ENCODE measurements at places on chromosomes 16 and 17. TPM values are rescaled to one million over a fixed set of nuclear protein-coding genes. Genes with fewer than 3 reads are reported as not detected.
A peak's percentile ranks its signal among the peaks of the same experiment; 100 is the strongest.

DNA sequence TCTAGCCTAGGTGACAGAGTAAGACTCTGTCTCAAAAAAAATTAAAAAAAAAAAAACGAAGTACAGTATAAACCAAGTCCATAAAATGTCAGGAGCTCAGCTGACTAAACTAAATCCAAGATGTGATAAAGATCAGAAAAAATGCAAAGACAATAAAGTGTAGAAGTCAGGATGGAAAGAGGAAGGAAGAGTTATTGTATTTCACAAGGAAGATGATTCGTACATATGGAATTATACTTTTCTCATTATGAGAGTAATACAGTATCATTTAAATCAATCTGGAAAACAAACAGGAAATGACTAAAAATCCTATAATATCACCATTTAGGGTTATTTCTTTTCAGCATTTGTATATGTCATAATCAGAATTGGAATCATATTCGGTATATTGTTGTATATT lies 11.4 kb upstream of the APOH start:
- no peak overlapping the region for H3K27ac ChIP-seq
- no peaks in the 10 kb centered on the region for H3K4me1 ChIP-seq
- no peaks in the 10 kb centered on the region for H3K36me3 ChIP-seq
- no peak overlapping the region for H3K4me3 ChIP-seq

GRCh38 chr17:77164483-77165091 lies 23.8 kb downstream of the SEC14L1 start:
- peaks cover 55% of the 10 kb centered on the region for H3K4me1 ChIP-seq
- DNase-seq = no peak
- peak overlapping the region; percentile 82 for H3K27ac ChIP-seq

GRCh38 chr16:48820379-48820778 lies 210.4 kb upstream of the N4BP1 start:
- H3K4me1 ChIP-seq = no peaks in the 10 kb centered on the region
- H3K36me3 ChIP-seq = no peaks in the 10 kb centered on the region
- H3K27ac ChIP-seq = no peak overlapping the region
- no peaks in the 10 kb centered on the region for H3K27me3 ChIP-seq
- DNase-seq = no peak

- H3K4me1 ChIP-seq = peaks cover 39% of the 10 kb centered on the region
- no peak overlapping the region for H3K27ac ChIP-seq
- H3K27me3 ChIP-seq = no peaks in the 10 kb centered on the region
- no peak for DNase-seq
- H3K36me3 ChIP-seq = no peaks in the 10 kb centered on the region
- no peak overlapping the region for H3K4me3 ChIP-seq
Measured at GRCh38 chr17:81331527-81332043, 36.5 kb upstream of the SLC38A10 start.

DNA sequence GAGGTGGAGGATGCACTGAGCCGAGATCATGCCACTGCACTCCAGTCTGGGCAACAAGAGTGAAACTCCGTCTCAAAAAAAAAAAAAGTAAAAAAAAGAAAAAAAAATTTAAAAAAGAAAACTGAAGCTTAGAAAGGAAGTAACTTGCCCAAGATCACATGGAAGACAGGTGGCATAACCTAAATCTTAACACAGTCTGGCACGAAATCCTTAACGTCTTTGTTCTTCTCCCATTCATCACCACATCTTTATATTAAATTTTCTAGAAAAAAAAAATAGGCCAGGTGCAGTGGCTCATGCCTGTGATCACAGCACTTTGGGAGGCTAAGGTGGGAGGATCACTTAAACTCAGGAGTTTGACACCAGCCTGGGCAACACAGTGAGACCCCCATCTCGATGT lies 9.3 kb downstream of the WDR59 start:
- H3K27me3 ChIP-seq = no peaks in the 10 kb centered on the region
- no peaks in the 10 kb centered on the region for H3K4me1 ChIP-seq
- H3K4me3 ChIP-seq = no peak overlapping the region
- H3K27ac ChIP-seq = no peak overlapping the region
- no peak for DNase-seq

DNA sequence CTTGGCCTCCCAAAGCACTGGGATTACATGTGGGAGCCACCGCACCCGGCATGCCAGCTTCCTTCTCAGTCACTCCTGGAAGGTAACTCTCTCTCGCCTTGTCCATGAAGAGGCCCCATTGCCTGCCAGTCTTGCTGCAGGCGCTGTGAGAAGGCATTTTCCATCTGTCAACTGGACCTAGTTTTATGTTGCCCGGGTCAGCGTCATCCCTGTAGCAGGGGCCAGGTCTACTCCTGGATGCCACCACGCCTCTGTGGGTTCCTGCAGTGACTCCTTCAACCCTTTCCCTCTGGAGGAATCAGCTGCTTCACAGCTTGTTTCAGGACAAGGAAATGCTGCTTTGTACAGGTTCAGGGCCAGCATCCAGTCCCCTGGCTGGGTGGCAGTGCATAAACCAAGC lies 2.6 kb upstream of the NLRC3 start:
- H3K4me1 ChIP-seq = no peaks in the 10 kb centered on the region
- H3K27me3 ChIP-seq = peaks cover 22% of the 10 kb centered on the region
- H3K36me3 ChIP-seq = peaks cover 30% of the 10 kb centered on the region

GRCh38 chr17:34584805-34585416 lies 5.5 kb downstream of the TMEM132E start:
- H3K27me3 ChIP-seq = peaks cover 23% of the 10 kb centered on the region
- no peak overlapping the region for H3K27ac ChIP-seq
- H3K4me1 ChIP-seq = peaks cover 20% of the 10 kb centered on the region
- H3K4me3 ChIP-seq = no peak overlapping the region
- no peak for DNase-seq

- DNase-seq = peak; percentile 29
- peak overlapping the region; percentile 43 for H3K27ac ChIP-seq
- H3K36me3 ChIP-seq = peaks cover 89% of the 10 kb centered on the region
- no peaks in the 10 kb centered on the region for H3K27me3 ChIP-seq
- peaks cover 21% of the 10 kb centered on the region for H3K4me1 ChIP-seq
Measured at GRCh38 chr17:37476431-37477120, 13.1 kb upstream of the DUSP14 start.

GRCh38 chr16:7318686-7319085 lies 14.0 kb upstream of the RBFOX1 start:
- no peak for DNase-seq
- H3K36me3 ChIP-seq = no peaks in the 10 kb centered on the region
- H3K27me3 ChIP-seq = no peaks in the 10 kb centered on the region
- no peaks in the 10 kb centered on the region for H3K4me1 ChIP-seq
- no peak overlapping the region for H3K27ac ChIP-seq

GRCh38 chr17:76417499-76418143 lies 33.2 kb downstream of the SPHK1 start:
- DNase-seq = no peak
- no peak overlapping the region for H3K27ac ChIP-seq
- no peak overlapping the region for H3K4me3 ChIP-seq
- H3K27me3 ChIP-seq = no peaks in the 10 kb centered on the region
- peaks cover 54% of the 10 kb centered on the region for H3K4me1 ChIP-seq
- H3K36me3 ChIP-seq = no peaks in the 10 kb centered on the region

- no peak overlapping the region for H3K4me3 ChIP-seq
- no peak overlapping the region for H3K27ac ChIP-seq
- H3K4me1 ChIP-seq = peaks cover 11% of the 10 kb centered on the region
- H3K36me3 ChIP-seq = peaks cover 4% of the 10 kb centered on the region
Measured at GRCh38 chr17:5472511-5472910, 3.7 kb upstream of the DHX33 start.

DNA sequence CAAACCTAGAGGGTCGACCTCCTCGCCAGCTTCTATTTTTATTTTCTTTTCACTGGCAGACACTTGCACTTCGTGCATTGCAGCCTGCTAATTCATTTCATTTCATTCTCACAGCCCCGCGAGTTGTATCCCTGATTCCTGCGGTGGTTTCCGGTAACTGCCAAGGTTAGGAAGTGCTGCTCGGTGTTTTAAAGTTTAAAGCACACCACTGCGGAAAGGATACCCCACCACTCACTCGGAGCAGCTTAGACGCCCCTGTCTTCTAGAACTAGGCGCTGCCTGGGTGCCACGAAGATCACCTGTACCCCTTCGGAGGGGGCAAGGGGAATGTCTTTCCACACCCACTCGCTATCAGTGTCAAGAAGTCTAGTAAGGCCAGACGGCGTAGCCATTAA lies 509 bp downstream of the CNEP1R1 start:
- peak overlapping the region; percentile 87 for H3K27ac ChIP-seq

DNA sequence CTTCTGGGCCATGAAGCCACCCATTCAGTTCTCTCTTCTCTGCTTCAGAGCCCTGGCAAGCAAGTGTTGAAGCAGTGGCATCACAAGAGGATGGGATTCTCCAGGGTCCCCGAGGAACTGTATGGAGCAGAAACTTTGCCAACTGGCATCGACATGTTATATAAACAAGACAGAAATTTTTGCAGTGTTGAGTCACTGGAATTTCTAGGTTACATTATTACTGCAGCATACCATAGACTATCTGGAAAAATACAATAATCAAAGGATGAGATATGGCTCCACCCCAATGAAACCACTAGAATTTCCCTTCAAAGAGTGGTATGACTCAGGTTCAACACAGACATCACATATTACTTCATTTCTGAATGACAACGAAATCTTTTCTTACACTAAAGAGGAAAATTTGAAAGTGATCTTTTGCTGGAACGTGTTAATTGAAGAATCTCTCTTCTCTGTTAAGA lies 343.0 kb upstream of the DYNLRB2 start:
- no peaks in the 10 kb centered on the region for H3K27me3 ChIP-seq
- no peaks in the 10 kb centered on the region for H3K4me1 ChIP-seq

DNA sequence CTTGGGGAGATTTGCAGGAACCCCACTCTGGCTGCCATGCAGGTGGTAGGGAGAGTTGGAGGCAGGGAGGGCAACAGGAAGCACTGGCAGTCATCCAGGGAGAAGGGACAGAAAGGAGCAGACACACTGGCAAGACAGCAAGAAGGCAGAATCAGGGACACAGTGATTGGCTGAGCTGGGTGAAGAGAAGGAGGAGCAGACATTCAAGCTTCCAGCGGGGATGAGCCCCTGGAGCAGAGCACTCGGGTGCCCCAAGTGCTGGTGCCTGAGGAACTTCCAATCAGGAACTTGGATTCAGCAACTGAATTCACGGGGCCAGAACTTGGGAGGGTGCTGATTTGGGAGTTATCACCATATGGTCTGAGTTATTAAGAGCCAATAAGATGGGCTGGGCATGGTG lies 6.3 kb upstream of the ITGA3 start:
- no peaks in the 10 kb centered on the region for H3K27me3 ChIP-seq
- H3K4me1 ChIP-seq = peaks cover 20% of the 10 kb centered on the region
- H3K27ac ChIP-seq = no peak overlapping the region
- DNase-seq = no peak
- no peak overlapping the region for H3K4me3 ChIP-seq

- H3K27me3 ChIP-seq = no peaks in the 10 kb centered on the region
- no peaks in the 10 kb centered on the region for H3K4me1 ChIP-seq
Measured at GRCh38 chr16:8023326-8023725, 567.0 kb downstream of the TMEM114 start.

GRCh38 chr17:47119746-47120520 lies 69.2 kb downstream of the CDC27 start:
- H3K36me3 ChIP-seq = no peaks in the 10 kb centered on the region
- no peak overlapping the region for H3K4me3 ChIP-seq
- DNase-seq = no peak
- H3K4me1 ChIP-seq = no peaks in the 10 kb centered on the region

DNA sequence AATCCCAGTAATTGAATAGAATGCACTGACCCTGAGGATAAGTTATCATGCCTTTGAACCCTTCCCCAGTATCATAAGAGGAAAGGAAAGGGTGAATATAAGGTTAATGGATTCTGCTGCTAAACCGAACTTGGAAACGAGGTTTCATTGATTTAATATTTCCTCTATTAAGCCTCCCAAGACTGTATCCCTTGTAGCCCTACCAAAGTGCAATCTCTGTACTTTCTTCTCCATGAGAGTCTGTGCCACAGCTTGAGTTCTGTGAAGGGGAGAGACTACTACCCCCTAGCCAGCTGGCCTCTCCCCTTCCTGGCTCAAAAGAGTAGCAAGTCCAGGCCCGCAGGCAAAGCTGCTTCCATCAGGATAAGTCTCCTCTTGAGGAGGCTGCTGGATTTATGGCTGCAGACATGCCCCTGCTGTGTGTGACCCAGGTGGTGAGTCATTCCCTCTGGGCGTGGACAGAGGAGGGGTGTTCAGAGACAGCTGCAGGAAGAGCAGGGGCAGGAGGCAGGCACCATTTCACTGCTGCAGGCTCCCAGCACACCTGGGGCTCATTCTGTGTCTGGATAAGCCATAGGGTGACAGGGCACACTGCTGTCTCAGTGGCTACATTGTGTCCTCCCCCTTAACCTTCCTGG lies 58.4 kb downstream of the TOM1L2 start:
- H3K4me1 ChIP-seq = peaks cover 48% of the 10 kb centered on the region
- DNase-seq = peak; percentile 50
- no peak overlapping the region for H3K4me3 ChIP-seq
- no peaks in the 10 kb centered on the region for H3K36me3 ChIP-seq
- H3K27me3 ChIP-seq = no peaks in the 10 kb centered on the region

- H3K36me3 ChIP-seq = no peaks in the 10 kb centered on the region
- H3K27me3 ChIP-seq = peaks cover 17% of the 10 kb centered on the region
- no peak for DNase-seq
- H3K4me1 ChIP-seq = no peaks in the 10 kb centered on the region
Measured at GRCh38 chr17:41396340-41396739, 1.1 kb downstream of the KRT31 start.

GRCh38 chr17:78716814-78717393 lies 65.2 kb downstream of the CYTH1 start:
- peak; percentile 73 for DNase-seq
- H3K4me3 ChIP-seq = peak overlapping the region; percentile 48
- no peaks in the 10 kb centered on the region for H3K27me3 ChIP-seq
- no peaks in the 10 kb centered on the region for H3K36me3 ChIP-seq
- H3K4me1 ChIP-seq = peaks cover 6% of the 10 kb centered on the region

GRCh38 chr17:78364436-78365281 lies 4.8 kb upstream of the SOCS3 start:
- peaks cover 4% of the 10 kb centered on the region for H3K4me1 ChIP-seq
- no peak for DNase-seq
- H3K36me3 ChIP-seq = no peaks in the 10 kb centered on the region
- H3K4me3 ChIP-seq = no peak overlapping the region
- no peak overlapping the region for H3K27ac ChIP-seq

GRCh38 chr16:89422905-89423630 lies 67.3 kb downstream of the ANKRD11 start:
- H3K27ac ChIP-seq = peak overlapping the region; percentile 23
- no peak for DNase-seq
- no peak overlapping the region for H3K4me3 ChIP-seq
- no peaks in the 10 kb centered on the region for H3K27me3 ChIP-seq

- no peaks in the 10 kb centered on the region for H3K36me3 ChIP-seq
- no peak overlapping the region for H3K27ac ChIP-seq
- H3K4me1 ChIP-seq = peaks cover 49% of the 10 kb centered on the region
Measured at GRCh38 chr17:57552114-57552624, 192.9 kb downstream of the CCDC182 start.

- no peak overlapping the region for H3K4me3 ChIP-seq
- H3K36me3 ChIP-seq = no peaks in the 10 kb centered on the region
- H3K4me1 ChIP-seq = peaks cover 3% of the 10 kb centered on the region
- DNase-seq = no peak
- no peaks in the 10 kb centered on the region for H3K27me3 ChIP-seq
- H3K27ac ChIP-seq = no peak overlapping the region
Measured at GRCh38 chr16:67606632-67607031, 38.3 kb upstream of the CARMIL2 start.

ZKSCAN2 gene
- total RNA-seq = 6.1 TPM

TPSG1 gene
- not detected for total RNA-seq

C1QBP gene
- total RNA-seq = 113 TPM

PRSS27 gene
- 0.11 TPM for total RNA-seq

Measured in heart right ventricle (tissue), 16 donors.